Kasumi-1 (cell line): ENCODE measurements at places on chromosomes 11 and 22.

DNA sequence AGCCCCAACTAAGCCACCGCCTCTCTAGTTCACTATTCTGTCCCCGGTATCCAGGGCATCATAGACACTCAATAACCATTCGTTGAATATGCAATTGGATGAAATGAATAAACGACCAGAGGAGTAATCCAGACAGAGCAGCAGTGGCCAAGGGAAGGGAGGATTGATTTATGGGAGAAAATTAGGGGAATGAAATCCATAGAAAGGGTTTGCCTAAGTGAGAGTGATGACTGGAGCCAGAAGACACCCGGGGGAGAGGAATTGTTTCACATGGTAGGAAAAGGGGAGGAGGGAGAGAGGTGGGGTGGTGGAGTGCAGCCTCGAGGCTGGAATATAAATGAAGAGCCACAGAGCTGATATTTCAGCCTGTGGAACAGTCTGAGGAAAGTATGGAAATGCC is 168.2 kb downstream of the COMMD9 start:
- DNase-seq = no peak

GRCh38 chr11:61332281-61332796 is 566 bp downstream of the DDB1 start:
- DNase-seq = peak; percentile 16

- no peak for DNase-seq
Measured at GRCh38 chr11:12963051-12963450, 46.1 kb upstream of the RASSF10 start.

GRCh38 chr11:105774899-105775298 is 165.0 kb downstream of the GRIA4 start:
- DNase-seq = no peak

GRCh38 chr11:75194147-75194546 is 43.2 kb downstream of the SLCO2B1 start:
- no peak for DNase-seq

DNA sequence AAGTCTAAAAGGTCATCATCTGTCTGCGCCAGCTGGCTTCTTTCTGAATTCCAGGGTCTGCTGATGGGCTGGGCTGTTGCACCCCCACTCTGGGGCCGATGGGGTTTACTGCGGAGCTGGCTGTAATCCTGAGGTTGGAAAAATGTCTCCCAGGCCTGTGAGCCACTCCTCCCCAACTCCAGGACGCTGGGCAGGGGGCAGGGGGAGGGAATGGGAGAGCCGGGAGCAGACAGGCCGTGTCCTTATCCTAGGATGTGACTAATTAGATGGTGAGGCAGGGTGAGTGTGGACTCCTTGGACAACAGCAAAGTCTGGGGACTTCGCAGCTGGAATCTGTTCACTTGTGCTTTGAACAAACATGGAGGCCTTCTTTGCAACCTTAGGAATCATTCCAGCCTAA is 48.7 kb downstream of the LRRC32 start:
- DNase-seq = no peak

DNA sequence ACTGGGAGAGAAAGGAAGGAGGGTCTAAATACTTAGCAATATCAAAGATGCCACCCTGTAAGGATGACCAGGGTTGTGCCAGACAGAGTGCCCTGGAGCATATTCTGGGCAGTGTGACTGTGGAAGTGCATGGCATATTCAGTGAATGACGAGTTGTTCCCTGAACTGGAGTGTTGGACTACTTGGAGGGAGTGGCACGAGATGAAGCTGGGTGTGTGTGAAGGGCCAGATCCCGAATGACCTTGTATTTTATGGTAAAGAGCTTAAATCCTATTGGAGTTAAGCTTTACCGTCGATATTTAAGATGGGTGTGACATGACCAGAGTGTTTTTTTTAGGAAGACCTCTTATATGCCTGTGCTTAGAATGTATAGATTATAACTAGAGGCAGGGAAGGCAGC is 48.8 kb downstream of the STIM1 start:
- DNase-seq = no peak

GRCh38 chr22:47090591-47091245 is 328.3 kb downstream of the TBC1D22A start:
- DNase-seq = no peak

- DNase-seq = no peak
Measured at GRCh38 chr22:23722724-23723123, 28.2 kb downstream of the ZNF70 start.

DNA sequence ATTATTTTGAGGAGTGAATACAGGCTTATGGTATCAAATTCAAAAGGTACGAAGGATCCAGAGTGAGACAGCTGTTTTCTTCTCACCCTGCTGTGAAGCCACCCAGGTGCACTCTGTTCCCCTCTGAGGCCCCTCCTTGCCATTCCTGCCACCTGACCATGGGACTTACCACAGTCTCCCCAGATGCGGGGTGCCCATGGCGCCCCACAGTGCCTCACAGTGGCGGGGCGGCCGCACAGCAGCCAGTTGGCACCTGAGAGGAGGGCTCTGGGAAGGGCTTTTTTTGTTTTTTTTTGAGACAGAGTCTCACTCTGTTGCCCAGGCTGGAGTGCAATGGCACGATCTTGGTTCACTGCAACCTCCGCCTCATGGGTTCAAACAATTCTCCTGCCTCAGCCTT is 151.7 kb downstream of the CEP164 start:
- no peak for DNase-seq

DNA sequence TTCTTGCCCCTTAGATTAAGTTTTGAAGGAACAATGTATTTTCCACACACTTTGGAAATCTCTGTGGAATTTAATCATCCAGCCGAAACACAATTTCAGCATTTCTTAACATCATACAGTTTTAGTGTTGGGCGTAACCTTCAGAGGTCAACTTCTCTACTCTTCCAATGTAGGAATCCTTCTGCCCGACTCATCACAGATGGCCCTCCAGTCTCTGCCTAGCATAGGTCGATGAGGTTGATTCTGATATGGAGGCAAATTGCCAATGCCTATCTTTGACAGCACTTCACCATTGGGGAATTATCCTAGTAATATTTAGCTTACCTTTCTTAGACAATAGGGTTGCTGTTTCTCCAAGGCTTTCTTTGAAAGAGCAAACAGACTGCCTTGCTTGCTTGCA is 175.7 kb upstream of the TTC12 start:
- DNase-seq = no peak

DNA sequence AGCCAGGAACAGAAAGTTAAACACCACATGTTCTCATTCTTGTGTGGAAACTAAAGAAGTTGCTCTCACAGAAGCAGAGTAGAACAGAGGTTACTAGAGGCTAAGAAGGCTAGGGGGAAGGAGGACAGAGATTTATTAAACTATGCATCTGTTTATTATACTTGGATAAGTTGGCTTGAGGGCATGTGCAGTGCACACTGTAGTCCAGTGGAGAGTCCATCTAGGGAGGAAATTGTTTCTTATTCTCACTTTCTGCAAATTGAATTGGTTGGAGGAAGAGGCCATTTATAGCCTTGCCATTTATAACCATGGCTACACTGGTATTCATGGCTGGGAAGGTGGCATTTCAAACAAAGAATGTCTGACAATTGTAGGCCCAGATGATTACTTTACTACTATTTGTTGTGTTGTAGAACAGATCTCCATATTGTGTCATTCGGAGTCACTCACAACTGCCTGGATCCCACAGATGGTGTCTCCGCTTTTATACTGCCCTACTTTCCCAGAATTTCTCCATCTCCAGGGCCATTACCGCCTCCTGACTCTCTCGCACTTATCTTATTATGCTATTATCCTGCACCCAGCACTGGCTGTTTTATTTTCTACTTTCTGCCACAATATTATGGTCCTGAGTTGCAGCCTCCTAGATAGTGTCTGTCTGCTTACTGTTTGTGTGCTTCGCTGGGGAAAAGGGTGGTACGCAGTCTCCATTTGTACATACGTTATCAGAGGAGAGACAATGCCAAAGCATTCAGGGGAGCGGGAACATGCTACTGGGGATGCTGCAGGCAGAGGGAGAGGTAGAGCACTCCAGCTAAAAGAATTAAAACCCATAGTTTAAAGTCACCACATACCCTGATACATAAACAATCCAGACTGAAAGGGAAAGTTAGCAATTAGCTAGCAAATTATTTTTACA is 169.3 kb upstream of the BLID start:
- no peak for DNase-seq

GRCh38 chr11:75760243-75760642 is 8.3 kb upstream of the DGAT2 start:
- DNase-seq = no peak

GRCh38 chr22:42803389-42803788 is 53.7 kb downstream of the ARFGAP3 start:
- DNase-seq = no peak

DNA sequence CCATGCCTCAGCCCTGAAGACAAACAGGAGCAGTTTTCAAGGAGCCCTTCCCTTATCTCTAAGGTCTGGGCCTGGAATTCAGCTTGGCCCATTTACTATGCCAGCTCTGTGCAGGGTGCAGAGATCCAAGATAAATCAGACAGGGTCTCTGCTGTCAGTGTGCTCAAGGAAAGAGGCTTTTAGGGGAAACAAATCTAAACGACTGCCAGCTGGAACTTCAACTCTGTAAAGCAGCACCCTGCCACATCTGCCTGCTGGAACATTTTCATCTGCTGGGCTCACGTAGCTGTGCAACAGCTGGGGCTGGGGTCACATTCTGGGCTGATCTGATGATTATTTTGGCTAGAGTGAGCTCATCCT is 19.8 kb upstream of the EHF start:
- no peak for DNase-seq

GRCh38 chr11:63567044-63567840 is 4.1 kb upstream of the PLAAT2 start:
- DNase-seq = no peak

DNA sequence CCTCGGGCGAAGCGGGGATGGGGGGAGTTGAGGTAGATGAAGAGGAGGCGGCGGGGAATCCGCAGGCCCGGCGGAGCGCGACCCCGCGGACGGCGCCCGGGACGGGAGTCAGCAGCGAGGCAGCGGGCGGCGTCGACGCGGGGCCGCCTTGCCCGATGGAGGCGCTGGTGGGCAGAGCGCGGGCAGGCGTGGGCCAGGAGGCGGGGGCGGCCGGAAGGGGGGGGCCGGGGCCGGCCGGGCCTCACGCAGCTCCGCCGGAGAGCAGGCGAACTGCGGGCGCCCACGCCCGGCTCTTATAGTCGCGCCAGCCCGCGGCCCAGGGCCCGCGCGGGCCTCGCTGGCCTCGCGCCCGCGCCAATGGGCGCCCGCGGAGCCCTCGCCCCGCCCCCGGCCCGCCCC is at the start of gene IGF2:
IGF2 (minus strand) TSS at position 267 of the 399 bp plus-strand sequence. CDS start 3,866 bp downstream, outside the sequence.
- no peak for DNase-seq

- no peak for DNase-seq
Measured at GRCh38 chr11:108891909-108892511, 227.1 kb downstream of the DDX10 start.

DNA sequence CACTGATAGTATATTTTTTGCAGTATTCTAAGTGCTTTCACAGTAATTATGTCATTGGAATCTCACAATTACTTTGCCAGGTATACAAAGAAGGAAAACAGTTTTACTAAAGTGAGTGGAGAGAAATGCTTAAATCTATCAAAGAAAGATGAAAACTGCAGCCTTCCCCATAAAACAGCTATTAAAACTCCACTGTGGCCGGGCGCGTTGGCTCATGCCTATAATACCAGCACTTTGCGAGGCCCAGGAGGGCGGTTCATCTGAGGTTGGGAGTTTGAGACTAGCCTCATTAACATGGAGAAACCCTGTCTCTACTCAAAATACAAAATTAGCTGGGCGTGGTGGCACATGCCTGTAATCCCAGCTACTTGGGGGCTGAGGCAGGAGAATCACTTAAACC is 19.1 kb downstream of the OR51E1 start:
- no peak for DNase-seq

DNA sequence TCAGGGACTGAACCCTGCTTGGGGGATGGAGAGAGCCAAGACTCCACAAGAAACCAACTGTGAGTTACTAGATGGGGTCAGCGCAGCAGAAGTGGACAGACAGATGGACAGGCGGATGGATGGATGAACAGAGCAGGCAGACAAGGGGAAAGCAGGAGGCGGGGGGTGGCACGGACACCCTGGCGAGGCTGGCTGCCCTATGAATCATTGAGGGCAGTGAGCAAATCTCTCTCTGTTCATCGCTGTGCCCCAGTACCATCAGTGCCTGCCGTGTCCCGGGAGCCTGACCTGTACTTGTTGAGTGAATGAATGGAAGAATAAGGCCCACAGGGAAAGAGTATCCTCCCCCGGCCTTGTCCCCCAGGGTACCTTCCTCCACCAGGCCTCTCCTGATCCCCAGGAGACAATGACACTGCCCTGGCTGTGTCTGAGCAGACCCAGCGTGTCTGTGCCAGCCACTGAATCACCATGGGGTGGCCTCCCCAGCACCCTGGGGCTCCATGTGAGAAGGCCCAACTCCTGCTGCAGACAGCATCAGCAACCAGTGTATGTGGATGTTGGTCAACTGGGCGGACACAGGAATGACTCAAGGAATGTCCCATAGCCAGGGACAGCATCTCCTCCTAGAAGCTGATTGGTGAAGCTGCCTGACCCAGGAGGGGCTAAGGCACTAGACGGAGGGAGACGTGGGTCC is 5.1 kb upstream of the KLHL35 start:
- DNase-seq = no peak

GRCh38 chr11:11313426-11313825 is 39.6 kb downstream of the CSNK2A3 start:
- peak; percentile 18 for DNase-seq

- DNase-seq = no peak
Measured at GRCh38 chr11:46480166-46480726, 88.7 kb upstream of the CHRM4 start.

- no peak for DNase-seq
Measured at GRCh38 chr22:30650508-30651116, 15.0 kb downstream of the SLC35E4 start.

GRCh38 chr11:3177931-3178330 is 12.8 kb upstream of the OSBPL5 start:
- no peak for DNase-seq

GRCh38 chr11:106642331-106642730 is 375.9 kb downstream of the GUCY1A2 start:
- no peak for DNase-seq

- DNase-seq = no peak
Measured at GRCh38 chr11:76282811-76283595, 76.7 kb upstream of the WNT11 start.

DNA sequence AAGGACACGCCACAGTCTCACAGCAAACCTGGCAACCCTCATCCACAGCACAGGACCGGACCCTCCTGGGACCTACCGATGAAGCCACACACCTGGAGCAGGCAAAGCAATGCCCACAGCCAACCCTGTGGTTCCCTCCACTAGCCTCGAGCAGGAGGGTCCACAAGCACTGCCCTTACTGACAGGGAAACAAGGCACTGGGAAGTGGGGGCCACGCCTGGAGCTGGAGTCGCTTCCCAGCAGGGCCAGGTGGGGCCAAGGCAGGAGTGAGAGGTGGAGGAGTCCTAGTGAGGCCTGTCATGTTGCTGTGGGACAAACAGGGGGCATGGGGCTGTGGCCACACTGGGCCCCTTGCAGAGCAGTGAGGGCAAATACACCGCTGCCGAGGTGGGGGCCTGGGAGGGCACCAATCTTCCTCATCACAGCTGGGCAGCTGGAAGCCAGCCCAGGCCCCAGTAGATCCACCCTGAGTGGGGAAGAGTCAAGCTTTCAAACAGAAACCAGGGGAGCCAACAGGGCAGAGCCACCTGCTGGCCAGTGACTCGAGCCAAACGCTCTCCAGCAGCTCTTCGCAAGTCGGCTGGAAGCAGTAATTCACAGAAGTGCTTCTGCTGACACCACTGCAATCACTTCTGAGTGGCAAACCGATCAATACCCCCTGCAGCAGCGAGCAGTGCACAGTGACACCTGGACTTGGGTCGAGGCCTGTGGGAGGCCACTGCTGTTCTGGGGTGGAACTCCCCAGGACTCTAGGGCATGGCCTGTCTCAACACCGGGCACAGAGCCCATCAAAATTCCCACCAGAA is 13.7 kb downstream of the SULT4A1 start:
- no peak for DNase-seq
